ENCODE measurements at places on chromosomes 1 and 21.
A peak's percentile ranks its signal among the peaks of the same experiment; 100 is the strongest.

- no peak for DNase-seq
Observed at GRCh38 chr1:193487722-193488121, 301.3 kb upstream of the B3GALT2 start.

DNA sequence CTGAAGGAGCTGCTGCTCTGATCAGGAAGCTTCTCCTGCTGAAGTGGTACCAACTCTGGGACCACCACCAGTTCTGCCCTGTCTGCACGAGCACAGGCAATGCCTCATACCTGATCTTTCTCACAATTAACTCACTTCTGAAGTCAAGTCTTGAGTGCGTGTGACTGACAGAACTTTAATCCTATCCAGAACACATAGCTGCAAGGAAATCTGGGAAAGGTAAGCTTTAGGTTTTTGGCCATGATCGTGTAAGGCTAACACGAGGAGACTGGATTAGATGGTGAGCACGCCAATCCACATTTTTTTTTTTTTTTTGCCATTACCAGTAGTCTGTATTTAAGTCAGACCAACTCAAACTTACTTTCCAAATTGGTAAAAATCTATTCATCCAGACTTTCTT lies 101.3 kb downstream of the GIPC2 start:
- no peak for DNase-seq

DNA sequence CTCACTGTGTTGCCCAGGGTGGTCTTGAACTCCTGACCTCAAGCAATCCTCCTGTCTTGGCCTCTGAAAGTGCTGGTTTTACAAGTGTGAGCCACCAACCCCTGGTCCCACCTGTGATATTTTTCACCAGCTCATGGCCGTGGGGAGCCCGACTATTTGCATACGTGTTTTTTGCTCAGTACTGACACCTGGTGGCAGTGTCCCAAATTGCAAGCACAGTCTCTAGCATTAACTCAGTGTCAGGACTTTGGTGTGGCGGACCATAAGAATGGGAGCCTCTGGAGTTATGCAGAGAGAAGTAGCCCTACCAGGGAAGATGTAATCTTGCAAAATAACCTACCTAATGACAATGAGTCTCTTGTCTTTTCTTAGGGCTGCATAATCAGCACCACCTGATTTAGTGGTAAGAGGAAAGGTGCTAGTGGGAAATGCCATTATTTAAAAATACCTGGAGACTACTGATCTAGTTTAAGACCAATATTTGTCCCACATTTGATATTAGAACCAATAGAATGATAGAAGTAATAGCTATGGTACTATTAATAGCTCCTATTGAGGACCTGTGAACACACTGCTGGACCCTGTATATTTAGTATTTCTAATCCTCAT lies 305.4 kb downstream of the DISC1 start:
- DNase-seq: no peak

GRCh38 chr1:8294170-8294697 lies 23.7 kb upstream of the SLC45A1 start:
- DNase-seq: no peak

DNA sequence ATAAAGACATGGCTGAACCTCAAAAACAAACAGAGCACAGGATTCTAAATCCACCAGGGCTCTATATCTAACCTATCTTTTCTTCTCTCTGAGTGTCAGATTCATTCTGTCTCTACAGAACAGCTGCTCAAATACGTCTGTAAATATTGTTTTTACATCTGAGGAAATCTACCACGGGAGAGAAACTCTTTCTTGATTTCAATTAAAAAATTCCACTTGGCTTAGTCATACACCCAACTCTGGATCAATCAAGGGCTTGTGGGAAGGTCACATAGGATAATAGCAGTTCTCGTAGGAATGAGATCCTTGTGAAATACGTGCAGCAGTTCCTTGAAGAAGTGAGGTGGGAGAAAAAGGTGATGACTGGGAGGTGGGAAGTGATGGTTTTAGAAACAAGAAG lies 1355.7 kb upstream of the ADGRL2 start:
- no peak for DNase-seq

- no peak for DNase-seq
Observed at GRCh38 chr1:221793439-221794078, 51.7 kb upstream of the DUSP10 start.

- DNase-seq: no peak
Observed at GRCh38 chr1:61182049-61182448, 99.7 kb downstream of the NFIA start.

- DNase-seq: no peak
Observed at GRCh38 chr1:12580054-12580887, 37.7 kb downstream of the DHRS3 start.

- DNase-seq: peak; percentile 37
Observed at GRCh38 chr1:152461544-152461943, 47.5 kb upstream of the CRNN start.

- DNase-seq: no peak
Observed at GRCh38 chr1:33036051-33036525, 595 bp downstream of the AK2 start.

Data from stimulated activated CD8-positive, alpha-beta memory T cell treated with anti-CD3 and anti-CD28 coated beads, Interleukin-2, amount 100 ng/mL, for 1 hour (primary cell).